Activated T-helper 1 cell treated with anti-CD3 and anti-CD28 coated beads, Interleukin-2, amount 50 U/mL, for 16 hours (primary cell): ENCODE measurements at places on chromosomes 13 and 19.

DNA sequence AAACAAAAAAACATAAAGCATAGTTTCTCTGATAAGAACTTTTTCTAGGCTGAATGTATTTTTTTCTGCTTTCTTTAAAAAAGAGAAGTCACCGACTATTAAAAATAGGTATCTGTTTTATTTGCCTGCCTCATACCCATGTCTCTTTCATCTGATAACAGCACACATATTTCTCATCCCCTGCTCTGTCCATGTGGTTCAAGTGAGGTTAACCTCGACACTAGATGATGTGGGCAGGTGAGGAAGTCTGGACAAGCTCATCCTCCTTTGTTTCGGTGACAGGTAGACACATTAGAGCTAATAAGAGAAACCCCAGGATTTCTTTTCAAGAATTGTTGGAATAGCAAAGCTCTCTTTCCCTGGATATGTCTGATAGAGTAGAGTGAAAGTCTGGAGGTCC is 222.7 kb downstream of the GPC5 start:
- DNase-seq: no peak

GRCh38 chr13:102856557-102856956 is 10.7 kb downstream of the ERCC5 start:
- DNase-seq: no peak

DNA sequence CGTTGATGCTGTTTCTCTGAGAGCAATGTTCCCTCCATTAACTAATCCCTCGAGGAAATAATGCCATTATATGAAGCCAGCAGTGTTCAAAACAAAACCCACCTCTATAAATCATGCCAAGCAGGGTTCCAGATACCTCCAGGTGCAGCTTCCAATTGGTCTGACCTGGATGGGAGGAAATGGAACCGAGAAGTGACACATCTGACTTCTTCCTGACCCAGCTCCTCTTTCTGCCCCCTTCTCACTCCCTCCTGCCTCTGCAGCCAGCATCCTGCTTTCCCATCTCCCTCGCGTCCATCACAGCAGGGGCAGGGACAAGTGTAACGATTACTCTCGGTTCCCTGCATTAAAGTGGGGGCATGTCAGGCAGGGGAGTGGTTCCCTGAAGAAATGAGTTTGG is 37.5 kb downstream of the HSPH1 start:
- DNase-seq: no peak

DNA sequence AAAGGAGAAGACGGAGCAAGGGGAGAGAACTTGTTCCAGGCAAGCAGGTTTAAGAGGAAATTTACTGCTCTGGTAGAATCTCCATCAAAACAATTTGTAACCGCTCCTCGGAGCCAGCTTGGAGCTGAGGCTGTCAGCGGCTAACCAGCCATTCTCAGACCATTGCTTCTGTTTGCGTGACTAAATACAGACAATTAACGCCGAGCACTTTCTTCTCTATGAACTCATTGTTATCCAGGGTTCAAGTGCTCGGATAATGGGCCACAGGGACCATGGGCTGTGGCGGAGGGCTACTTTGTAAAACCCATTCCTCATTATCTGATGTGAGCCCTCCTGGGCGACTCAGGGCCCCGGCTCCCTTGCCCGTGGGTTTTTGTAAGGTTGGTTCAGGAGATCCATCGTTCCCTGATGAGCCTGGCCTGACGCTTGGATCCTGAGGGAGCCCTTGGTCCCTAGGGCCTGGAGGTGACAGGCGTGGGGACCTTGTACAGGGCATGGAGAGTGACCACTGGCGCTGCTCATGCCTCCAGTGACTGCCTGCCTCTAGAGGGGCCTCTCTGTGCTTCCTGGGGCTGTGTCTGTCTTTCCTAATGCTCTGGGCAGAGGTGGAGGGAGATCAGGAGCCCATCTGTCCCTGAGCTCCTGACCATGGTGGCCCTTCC is 61.5 kb upstream of the ZNF536 start:
- DNase-seq: no peak
